BJ (cell line): ENCODE measurements at places on chromosomes 4 and X.

- DNase-seq = no peak
Observed at GRCh38 chr4:177369372-177369771, 59.7 kb downstream of the NEIL3 start.

DNA sequence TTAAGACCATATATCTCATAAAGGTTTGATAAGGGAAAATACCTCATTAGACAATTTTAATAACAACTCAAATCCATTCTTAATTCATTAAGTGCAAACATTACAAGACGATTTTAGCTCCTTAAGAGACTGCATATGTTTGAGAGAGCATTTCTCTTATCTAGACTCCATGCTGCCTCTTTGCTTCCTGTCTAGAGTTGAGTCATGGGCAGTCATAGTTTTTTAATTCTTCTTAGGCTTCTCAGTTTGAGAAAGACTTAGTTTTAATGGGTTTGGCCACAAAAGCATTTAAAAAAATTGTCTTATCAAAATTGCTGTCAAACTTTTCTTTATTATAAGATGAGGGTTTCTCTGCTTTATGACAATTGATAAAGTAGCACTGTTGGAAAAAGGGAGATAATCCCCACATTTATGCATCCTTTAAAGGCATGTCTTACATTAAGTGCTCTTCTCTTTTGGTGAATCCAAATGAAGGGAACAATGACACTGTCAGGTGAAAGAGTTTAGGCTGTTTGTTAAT, 713.4 kb downstream of the PCDH18 start:
- DNase-seq = no peak

DNA sequence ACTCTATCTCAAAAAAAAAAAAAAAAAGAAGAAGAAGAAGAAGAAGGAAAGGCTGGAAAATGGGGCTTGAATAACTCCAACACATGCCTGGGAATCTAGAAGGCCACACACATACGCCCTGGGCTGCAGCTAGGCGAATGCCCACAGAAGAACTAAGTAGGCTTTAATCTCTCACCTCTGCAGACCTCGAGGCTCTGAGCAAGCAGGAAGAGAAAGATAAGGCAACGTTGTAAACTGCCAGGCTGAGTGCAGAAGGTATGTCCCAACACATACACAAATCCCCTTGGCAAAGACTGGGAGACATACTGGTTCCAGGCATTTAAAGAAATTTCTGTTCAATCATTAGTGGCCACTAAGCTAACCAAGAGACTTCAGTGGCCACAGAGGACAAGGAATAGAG, 18.4 kb downstream of the SLC38A5 start:
- no peak for DNase-seq

DNA sequence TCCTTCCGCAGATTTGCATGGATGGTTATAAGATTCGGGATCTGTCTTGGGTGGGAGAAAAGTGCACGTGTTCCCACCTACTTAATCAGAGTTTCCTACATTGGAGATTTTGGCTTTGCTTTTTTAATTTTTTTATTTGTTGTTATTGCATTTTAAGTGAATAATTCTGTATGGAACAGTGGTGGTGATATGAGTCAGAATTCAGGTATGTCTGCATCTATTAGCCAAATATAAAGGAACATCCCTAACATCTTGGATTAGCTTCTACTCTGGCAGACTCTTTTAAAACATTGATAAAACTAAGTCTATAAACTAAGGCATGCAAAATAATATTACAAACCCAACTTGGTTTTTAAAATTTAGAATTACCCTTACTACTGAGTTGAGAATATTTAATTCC, 659.8 kb upstream of the EPHA5 start:
- no peak for DNase-seq
